ENCODE measurements at places on chromosomes 1 and 21. TPM values are rescaled to one million over a fixed set of nuclear protein-coding genes. Genes with fewer than 3 reads are reported as not detected.

MFSD2A gene
- 0.38 TPM for total RNA-seq

ZSWIM5 gene
- 3.4 TPM for total RNA-seq

GRCh38 chr21:33026878-33027400, 1.2 kb downstream of the OLIG2 start:
- no peak overlapping the region for H3K4me3 ChIP-seq
- peaks cover 80% of the 10 kb centered on the region for H3K27me3 ChIP-seq
- H3K27ac ChIP-seq, result no peak overlapping the region
- DNase-seq, result no peak

GRCh38 chr1:110628323-110629105, 22.4 kb upstream of the KCNA2 start:
- no peak overlapping the region for H3K4me3 ChIP-seq
- H3K36me3 ChIP-seq, result no peaks in the 10 kb centered on the region
- no peak overlapping the region for H3K27ac ChIP-seq
- H3K27me3 ChIP-seq, result no peaks in the 10 kb centered on the region

DNA sequence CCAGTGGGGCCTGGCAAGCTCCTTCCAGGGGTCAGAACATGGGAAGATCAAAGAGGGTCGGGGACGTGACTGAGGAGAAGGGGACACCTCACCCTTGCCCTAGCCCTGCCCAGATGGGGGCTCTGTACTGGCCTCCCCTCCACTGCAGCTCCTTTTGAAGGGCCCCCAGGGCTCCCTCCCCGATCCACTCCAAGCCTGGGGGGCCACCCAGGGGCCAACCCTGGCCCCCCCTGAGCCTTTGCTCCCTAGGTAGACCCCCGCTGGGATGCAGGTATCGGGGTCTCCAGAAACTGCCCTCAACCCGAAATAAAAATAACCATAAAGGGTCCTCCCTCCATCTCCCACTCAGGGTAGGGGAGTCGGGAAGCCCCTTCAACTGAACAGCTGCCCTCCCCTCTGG, 37.4 kb upstream of the FAM131C start:
- no peaks in the 10 kb centered on the region for H3K36me3 ChIP-seq
- no peak overlapping the region for H3K4me3 ChIP-seq
- no peaks in the 10 kb centered on the region for H3K27me3 ChIP-seq
- no peak overlapping the region for H3K27ac ChIP-seq
- H3K4me1 ChIP-seq, result no peaks in the 10 kb centered on the region
- no peak for DNase-seq
